Coronary artery (tissue), 2 donors: ENCODE measurements at places on chromosomes 3 and 15.

- no peak for DNase-seq
Observed at GRCh38 chr3:57062101-57062631, 1.7 kb downstream of the SPATA12 start.

DNA sequence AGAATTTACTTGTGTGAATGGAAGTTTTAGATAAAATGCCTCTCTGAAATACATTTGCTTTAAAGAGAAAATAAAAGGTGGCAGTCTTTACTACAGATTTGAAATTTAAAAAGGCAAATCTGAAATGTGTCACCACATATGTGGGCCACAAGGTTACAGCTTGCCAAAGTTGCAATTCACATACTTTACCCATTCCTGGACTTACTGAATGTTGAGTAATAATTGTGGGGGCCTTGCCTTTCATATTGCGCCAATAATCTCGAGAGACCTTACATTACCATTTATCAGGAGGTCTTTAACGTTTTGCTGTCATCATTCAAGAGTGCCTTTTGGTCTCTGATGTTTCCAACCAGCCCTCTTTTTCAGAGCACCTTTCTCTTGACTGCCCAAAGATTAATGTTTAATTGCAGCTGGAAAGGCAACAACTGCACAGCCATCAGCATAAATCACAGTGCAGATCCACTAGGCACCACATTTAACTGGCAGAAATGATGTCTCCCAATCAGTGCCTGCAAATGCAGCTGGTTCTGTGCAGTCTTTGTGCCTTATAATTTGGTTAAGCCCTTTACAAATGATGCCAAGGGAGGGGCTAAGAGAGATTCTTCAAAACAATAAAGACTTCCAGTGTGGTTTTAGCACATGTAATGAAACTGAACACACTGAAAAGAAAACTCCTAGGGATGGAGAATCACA lies 206.8 kb downstream of the MAGI1 start:
- no peak for DNase-seq

DNA sequence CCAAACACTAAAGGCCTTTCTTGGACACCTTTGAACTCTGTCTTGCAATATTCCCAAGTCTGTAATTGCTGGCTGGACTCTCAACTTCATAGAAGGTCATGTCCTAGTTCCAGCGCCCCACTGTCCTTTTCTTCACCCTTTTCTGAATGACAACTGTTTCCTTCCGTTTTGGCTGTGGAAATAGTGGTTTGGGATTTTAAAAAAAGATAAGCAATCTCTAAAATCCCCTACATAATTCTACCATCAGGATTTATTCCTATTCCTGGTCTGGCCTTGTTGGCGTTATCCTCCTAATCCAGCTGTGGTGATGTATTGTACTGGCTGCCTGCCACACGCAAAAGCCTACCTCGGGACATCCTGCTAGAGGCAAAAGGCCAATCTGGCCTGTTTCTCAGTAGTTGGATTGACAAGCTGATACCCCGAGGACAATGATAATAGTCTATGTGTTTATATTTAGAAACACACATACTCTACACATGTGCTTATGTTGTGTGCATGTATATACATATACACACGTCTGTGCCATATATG lies 440.3 kb upstream of the DPH6 start:
- DNase-seq = no peak

- no peak for DNase-seq
Observed at GRCh38 chr3:165343185-165343584, 147.0 kb upstream of the SLITRK3 start.

DNA sequence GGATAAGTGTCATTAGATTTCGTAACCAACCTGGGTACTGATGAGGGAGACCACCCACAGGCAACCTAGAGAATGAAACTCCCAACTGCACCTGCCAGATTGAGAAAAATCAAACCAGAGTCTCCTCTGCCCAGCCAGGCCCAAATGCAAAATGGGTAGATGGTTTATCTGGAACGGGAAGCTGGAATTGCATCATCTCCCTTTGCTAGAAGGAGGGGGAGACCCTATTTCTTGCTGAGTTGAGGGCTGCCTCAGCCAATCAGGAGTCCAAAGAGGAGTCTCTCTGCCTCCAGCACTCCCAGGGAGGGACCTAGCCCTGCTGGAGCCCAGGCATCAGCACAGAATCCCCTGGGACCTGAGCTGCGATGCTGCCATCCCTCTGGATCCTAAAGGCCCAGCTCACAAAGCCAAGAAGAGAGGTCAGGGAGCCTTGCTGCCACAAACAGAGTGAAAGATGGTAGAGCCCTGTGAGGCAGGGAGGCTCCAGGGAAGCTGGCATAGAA lies 8.1 kb downstream of the RMDN3 start:
- DNase-seq = no peak

GRCh38 chr15:99564221-99565048 lies 1.3 kb upstream of the MEF2A start:
- DNase-seq = no peak

GRCh38 chr3:7518026-7518425 lies 657.1 kb downstream of the GRM7 start:
- DNase-seq = no peak
